Dermis lymphatic vessel endothelial cell (primary cell): ENCODE measurements at places on chromosomes 1 and 21. TPM values are rescaled to one million over a fixed set of nuclear protein-coding genes. Genes with fewer than 3 reads are reported as not detected.

SLAMF6 gene
- not detected in 2 replicates for total RNA-seq

INKA2 gene
- 4.7 and 6.6 TPM in 2 replicates for total RNA-seq

KIF26B gene
- 2.3 and 5.8 TPM in 2 replicates for total RNA-seq

HFM1 gene
- total RNA-seq = 0.11 and 0.69 TPM in 2 replicates

NSUN4 gene
- total RNA-seq = 22.2 and 22.5 TPM in 2 replicates

TMEM39B gene
- 9.1 and 10.8 TPM in 2 replicates for total RNA-seq

NUDT4B gene
- 8.2 and 15.7 TPM in 2 replicates for total RNA-seq

ZFP69 gene
- 1.8 and 2.3 TPM in 2 replicates for total RNA-seq

NTMT2 gene
- total RNA-seq = not detected in 2 replicates

CBR3 gene
- 0.69 and 0.76 TPM in 2 replicates for total RNA-seq

NPHS2 gene
- total RNA-seq = not detected in 2 replicates

OR2AK2 gene
- not detected in 2 replicates for total RNA-seq

RGS18 gene
- total RNA-seq = not detected in 2 replicates

CFHR5 gene
- total RNA-seq = not detected in 2 replicates

KRTAP26-1 gene
- total RNA-seq = not detected in 2 replicates

IKBKE gene
- total RNA-seq = 13.0 and 19.3 TPM in 2 replicates

SLC44A5 gene
- 2.5 and 8.7 TPM in 2 replicates for total RNA-seq

LIN9 gene
- 2.7 and 4.4 TPM in 2 replicates for total RNA-seq

RASSF5 gene
- 0.09 and 0.11 TPM in 2 replicates for total RNA-seq

NR1I3 gene
- total RNA-seq = not detected in 2 replicates

OR2L3 gene
- total RNA-seq = not detected in 2 replicates

ATP8B2 gene
- total RNA-seq = 37.4 and 44.0 TPM in 2 replicates

TINAGL1 gene
- 153 and 315 TPM in 2 replicates for total RNA-seq
